ENCODE measurements at places on chromosomes 7 and 10.

DNA sequence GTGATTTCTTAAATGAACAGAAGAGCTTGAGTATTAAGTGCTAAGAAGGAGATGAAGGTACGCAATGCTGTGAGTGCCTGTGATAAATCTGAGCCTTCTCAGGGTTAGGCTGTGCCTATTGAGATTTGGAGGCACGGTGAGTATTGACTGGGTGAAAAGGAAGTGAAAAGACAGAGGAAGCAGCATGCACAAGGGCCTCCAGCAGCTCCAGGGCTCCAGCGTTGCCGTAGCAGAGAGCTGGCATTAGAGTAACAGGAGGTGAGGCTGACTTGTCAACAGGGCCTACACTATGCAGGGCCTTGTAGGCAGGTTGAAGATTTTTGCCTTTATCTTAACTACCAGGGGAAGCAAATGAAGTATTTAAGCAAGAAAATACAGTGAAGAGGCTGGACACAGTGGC, 54.1 kb upstream of the PDCD4 start:
- no peak for DNase-seq

GRCh38 chr7:100963874-100964273, 5.5 kb upstream of the MUC12 start:
- no peak for DNase-seq

GRCh38 chr10:29144126-29144525, 144.7 kb upstream of the LYZL1 start:
- DNase-seq = no peak

DNA sequence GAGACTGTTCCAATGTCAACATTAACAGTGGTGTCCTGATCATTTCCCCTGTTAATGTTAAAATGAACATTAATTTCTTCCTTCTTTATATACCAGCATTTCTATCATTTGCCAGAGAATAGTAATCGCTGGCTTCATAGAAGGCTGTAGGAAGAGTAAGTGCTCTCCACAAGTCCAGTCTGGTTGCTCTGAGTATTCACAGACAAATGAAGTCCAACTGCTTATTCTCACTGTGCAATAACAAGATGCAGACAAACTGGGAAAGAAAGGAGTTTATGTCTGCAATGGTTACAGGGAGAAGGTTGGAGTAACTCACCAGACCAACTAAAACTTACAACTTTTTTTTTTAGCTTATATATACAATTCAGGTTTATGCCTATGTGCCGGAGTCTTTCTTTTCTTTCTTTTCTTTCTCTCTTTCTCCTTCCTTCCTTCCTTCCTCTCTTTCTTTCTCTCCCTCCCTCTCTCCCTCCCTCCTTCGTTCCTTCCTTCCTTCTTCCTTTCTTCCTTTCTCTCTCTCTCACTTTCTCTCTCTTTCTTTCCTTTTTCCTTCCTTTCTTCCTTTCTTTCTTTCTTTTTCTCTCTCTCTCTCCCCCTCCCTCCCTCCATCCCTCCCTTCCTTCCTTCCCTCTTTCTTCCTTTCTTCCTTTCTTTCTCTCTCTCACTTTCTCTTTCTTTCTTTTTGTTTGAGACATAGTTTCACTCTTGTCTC, 19.1 kb downstream of the CDC14C start:
- DNase-seq = no peak

DNA sequence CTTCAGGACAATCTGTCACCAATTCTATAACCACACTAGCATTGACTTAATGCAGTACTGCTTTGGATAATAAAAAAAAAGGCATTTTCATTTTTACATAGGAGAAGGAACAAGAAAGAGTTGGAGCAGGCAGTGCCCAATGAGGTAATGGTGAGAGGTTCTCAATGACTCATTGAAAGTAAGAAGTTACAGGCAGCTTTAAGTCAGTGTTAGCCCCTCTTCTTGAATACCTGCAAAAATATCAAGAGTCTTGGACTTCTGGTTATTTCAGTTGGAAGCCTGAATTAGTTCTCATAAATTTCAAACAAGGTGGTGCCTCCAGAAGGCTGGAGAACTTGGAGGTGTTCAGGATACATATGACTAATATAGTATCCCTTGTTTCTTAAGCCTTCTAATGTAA, 422.5 kb downstream of the HTR7 start:
- no peak for DNase-seq

DNA sequence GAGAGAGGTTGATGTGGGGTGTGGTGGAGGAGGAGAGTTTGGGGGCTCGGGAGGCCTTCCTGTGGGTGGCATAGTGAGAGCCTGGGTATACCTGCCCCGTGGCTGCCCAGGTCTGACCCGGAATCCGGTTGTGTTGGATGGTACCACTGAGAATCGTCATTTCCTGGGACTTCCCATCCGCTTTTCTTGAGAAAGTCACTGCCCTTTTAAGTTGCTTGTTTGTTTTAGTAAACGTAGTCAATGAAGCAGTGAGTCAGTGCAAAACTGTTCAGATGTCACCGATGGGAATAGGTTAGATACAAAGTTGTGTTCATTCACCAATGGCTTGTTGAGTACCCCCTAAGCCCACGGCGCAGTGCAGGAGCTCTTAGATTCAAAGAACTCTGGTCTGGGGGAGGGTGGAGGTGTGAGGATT, 285.8 kb downstream of the CAMK1D start:
- DNase-seq = peak; percentile 15

- DNase-seq = no peak
Measured at GRCh38 chr7:49791088-49791741, 17.8 kb downstream of the VWC2 start.

- no peak for DNase-seq
Measured at GRCh38 chr7:120996988-120997345, 8.5 kb downstream of the CPED1 start.

DNA sequence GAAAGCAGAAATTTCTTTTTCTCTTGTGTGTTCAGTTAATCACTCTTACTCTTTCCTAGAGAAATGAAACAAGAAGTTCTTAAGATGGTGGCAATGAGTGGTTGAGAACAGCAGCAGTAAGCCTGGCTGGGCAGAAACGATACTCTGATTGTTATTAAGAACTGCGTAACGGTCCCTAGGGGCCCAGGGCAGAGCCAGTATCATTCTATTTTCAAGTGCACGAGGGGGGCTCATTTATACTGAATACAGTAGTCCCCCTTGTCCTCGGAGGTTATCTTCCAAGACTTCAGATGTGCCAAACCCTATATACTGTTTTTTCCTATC, 64.9 kb downstream of the EEPD1 start:
- DNase-seq = no peak

DNA sequence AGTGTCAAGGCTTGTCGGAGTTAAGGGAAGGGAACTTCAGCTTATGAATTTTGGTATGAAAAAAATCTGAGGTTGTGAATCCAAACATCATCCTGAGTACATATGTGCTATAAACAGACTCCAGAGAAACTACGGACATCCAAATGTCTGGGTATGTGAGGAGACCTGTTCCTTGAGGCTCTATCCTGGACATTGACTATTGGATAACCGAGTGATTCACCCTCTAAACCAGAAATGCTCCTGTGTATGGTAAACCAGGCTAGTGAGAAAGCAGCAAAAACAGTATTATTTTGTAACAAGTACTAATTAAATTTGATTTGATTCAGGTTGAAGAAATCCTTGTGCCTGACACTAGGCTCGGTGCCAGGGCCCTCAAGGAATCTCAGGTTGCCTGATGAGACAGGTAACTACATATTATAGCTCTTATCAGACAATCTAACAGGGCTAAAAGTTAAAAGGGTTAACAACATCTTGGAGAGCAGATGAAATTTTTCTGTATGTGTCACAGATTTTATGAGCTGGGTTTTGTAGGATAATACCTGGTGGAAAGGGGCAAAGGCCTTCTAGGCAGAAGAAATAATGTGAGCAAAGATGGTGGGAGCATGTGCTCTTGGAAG, 10.4 kb upstream of the STOX1 start:
- no peak for DNase-seq

- DNase-seq = no peak
Measured at GRCh38 chr10:103576076-103576471, 82.6 kb downstream of the NEURL1 start.

- DNase-seq = no peak
Measured at GRCh38 chr10:89750441-89750840, 49.1 kb downstream of the KIF20B start.

DNA sequence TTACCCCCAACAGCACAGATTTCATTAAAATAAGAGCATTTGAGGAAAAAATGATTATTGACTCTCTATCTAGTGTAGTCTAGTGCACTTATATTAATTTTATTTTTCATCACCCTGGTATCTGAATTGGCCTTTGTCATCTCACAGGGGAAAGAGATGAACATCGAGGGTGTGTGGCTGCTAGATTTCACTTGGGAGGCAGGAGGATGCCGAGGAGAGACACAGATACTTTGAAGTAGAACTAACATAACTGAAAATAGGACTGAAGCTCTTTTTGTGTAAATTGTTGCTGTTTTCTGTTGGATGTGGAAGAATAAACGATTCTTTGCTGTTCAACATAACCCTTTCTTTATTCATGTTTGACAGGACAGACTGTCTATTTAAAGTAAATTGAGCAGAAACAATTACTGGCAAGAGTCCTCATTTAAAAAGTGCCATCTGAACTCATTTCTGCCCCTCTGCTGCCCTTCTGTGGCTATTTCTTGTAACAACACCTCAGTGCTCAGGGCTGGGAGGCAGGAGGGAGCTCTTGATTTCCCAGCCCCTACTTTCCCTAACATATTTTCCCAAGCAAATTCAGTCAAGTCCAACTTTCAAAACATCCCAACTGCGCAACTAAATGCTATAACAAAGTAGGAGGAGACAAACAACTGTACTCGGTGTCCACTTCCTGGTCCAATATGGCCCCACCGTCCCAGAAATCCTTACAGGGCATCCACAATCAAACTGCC, 15.6 kb downstream of the LYZL1 start:
- peak; percentile 7 for DNase-seq

- DNase-seq = no peak
Measured at GRCh38 chr10:44089671-44090070, 295.2 kb downstream of the CXCL12 start.

GRCh38 chr10:103498936-103499638, 5.6 kb downstream of the NEURL1 start:
- no peak for DNase-seq

DNA sequence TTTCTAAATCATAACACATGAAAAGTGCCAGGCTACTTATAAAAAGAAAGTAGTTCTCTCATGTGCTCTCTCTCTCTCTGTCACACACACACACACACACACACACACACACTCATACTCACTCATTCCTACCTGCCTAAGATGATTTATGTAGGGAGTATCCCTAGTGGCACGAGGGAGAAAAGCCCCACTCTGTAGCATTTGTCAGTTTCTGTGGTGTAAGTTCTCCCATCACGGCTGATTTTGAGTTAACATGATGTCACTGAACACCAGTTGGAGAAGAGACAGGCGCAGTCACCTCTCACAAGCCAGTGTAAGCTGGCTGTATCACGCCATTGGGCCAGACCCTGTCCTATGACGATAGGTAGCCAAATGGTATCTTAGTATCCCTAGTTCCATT, 395.4 kb downstream of the SFMBT2 start:
- DNase-seq = no peak

DNA sequence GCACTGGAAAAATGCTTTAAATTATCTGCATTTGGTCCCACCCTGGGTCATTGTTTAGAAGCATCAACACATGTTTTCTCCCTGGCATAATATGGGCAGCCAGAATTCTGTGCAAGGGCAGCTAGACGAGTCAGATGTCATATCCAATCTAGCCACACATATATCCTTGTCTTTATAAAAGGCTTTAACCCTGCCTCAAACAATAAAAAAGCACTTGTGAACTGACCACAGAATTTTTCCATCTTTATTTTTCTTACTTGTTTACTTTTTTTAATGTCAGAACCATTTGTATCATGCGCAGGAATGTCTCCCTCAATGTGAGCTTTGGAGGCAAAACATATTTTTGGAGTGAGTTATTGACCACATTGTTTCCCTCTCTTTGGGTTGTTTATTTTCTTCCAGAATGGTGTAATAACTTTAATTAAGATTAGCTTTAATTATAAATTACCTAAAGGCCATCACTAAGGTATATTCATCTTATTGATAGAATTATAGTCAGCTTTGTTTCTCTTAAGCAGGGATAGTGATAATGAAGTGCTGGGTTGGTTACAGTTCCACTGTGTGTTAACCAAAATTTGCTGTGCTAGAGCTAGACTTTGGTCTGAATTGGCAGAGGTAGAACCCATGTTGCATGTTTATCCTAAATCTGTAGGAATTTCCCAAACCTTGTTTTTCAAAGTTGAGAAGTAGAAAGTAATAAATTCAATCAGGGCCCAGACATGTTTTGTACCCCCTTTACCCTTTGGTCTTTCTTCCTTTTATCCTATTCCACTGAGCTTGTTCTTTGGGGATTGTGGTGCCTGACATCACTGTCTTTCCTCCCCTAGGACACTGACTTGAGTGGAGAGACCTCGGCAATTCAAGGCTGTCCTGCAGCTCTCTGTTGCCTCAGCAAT, 1078.4 kb downstream of the KCNMA1 start:
- no peak for DNase-seq

- DNase-seq = no peak
Measured at GRCh38 chr7:148584154-148584827, 6.3 kb upstream of the C7orf33 start.

GRCh38 chr7:150942001-150942590, 36.0 kb downstream of the KCNH2 start:
- peak; percentile 25 for DNase-seq

DNA sequence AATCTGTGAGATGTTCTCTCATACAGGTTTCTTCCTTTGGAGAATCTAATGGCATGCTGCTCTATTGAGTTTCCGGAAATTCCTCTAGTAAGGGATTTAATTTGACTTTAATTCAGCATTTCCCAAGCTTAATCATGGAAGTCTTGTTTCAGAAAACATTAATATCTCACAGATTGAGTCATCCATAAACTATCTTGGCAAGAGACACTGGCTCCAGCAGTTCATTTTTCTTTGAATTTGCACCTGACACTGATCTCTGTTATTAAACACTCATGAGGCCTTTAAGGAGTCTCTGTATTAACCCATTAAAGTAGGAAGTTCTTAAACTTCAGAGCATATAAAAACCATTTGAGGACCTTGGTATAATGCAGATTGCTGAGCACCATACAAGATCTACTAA, 3.6 kb upstream of the ITGB8 start:
- DNase-seq = no peak

DNA sequence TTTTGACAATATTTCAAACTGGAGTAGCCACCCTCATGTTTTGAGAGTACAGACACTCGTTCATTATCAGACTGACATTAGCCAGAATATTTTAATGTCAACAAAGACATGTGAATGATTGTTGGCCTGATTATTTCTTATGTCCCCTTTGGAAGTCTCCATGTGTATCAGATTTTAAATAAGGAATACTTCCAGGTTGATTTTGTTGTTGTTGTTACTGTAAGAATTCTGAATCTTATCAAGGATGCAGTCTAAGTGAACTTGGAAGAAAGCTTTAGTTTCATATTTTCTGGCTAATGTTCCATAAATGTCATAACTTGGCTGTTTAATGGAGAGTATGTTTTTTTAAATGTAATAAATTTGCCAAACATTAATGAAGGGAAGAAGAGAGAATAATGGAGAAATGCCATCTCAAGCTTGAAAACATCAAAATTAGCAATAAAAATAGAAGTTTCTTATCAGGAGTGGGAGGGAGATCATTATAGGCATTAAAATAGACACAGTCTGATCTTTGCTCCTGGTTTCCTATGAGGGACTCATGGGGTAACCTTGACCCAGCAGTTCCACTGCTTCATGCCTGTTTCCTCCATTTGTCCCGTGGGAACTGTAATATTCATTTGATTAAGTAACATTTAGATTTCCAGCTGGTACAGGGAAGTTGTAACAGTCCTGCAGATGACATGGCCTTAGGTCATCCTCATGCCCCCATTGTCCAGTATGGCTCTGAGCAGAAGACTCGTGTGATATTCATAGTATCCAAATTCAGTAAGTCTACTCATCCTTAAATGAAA, 122.4 kb upstream of the KIAA1217 start:
- no peak for DNase-seq

- no peak for DNase-seq
Measured at GRCh38 chr10:93267521-93267920, 193.8 kb downstream of the CYP26A1 start.

All from activated CD4-positive, alpha-beta T cell treated with anti-CD3 and anti-CD28 coated beads for 24 hours (primary cell).